ENCODE measurements at places on chromosomes 3 and 15.
A peak's percentile ranks its signal among the peaks of the same experiment; 100 is the strongest.

DNA sequence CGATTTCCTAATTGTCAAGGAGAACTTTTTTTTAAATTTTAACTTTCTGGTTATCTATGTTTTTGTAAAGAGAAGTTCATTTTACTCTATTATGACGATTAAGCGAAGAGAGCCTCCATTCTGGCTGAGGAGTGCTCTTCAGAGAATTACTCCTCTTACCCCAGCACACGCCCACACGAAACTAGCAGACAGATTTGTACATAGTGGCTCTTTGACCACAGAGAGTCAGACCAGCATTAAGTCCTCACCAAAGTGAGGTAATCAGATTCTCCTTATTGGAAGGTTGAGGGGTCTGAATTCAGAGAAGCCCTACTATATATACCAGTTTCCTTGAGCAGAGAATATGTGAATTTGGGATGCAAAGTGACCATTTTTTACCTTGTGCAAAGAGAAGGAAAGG lies 204.8 kb upstream of the TSC22D2 start:
- DNase-seq = no peak

GRCh38 chr3:9224490-9224889 lies 25.0 kb downstream of the SRGAP3 start:
- DNase-seq = no peak

DNA sequence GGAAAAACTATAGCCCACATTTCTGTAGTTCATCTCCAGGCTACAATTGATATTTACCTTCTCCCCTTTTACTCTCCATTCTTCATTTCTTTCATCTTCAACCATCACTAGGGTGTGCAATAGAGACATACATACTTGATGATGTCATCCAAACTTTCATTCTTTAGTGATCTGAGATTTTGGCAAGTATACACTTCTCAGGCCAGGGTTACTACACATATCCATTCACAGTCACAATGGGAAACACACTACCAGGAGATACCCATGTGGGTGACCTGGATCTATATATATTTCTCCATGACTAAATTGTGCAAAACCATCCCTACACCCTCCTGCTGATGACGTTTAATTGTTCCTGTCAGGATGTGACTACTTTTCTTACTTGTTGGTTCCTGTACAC lies 769.5 kb upstream of the DPPA4 start:
- no peak for DNase-seq

DNA sequence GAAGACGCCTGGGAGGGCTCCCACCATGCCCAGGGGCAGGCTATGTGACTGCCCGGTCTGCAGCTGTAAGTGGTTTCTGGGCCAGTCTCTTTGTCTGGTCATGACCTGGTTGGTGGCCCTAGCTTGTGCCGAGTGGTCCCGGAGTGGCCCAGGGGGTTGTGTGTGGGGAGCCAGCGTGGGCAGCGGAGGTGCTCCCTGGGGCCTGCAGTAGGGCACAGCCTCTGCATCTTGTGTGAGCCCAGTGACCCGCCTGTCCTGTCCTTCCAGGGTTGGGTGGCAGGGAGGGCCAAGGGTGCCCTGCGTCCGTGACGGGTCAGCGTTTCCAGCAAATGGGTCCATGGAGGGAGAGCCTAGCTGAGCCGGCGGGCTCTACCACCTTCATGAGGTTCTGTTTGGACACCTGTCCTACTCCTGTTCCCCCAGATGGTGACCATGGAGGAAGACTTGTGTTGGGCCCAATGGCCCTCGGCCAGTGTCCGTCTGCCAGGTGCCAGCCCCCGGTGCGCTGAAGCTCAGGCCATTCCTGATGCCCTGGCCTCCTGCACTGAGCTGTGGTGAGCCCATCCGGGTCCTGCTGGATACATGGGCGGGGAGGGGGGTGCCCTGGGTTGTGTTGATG lies 215.4 kb downstream of the SNRPN start:
- DNase-seq = no peak

- DNase-seq = no peak
Observed at GRCh38 chr3:177760803-177761202, 563.5 kb upstream of the TBL1XR1 start.

- no peak for DNase-seq
Observed at GRCh38 chr3:5312290-5312689, 124.8 kb downstream of the EDEM1 start.

GRCh38 chr15:83014205-83014653 lies 2.8 kb upstream of the C15orf40 start:
- no peak for DNase-seq

DNA sequence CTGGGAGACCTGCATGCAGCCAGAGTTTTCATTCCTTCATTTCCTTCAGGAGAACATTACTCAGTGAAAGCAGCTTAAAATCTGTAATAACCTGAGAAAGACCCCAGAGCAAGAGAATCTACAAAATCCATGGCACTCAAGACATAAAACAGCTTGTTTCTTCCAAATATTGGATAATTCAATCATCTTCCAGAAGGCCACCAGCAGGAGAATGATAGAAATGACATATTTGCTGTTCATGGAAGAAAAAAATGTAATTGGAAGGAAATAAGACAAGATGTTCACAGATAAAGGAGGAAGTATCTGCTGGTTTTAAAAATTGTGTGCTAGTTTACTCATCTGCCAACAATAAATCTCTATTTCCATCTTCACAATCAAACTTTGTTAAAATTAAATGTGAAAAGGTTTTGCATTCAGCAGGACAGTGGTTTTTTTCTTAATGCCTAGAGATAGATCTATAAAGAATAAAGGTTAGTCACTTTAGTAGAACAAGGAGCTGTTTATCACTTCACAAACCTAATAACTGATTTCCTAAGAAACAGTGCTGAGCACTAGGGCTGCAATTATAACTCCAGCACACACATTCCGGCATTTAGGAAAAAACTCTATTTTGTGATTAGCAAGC lies 530.8 kb downstream of the NSUN3 start:
- no peak for DNase-seq

GRCh38 chr15:33154351-33155166 lies 40.0 kb downstream of the FMN1 start:
- DNase-seq = no peak

DNA sequence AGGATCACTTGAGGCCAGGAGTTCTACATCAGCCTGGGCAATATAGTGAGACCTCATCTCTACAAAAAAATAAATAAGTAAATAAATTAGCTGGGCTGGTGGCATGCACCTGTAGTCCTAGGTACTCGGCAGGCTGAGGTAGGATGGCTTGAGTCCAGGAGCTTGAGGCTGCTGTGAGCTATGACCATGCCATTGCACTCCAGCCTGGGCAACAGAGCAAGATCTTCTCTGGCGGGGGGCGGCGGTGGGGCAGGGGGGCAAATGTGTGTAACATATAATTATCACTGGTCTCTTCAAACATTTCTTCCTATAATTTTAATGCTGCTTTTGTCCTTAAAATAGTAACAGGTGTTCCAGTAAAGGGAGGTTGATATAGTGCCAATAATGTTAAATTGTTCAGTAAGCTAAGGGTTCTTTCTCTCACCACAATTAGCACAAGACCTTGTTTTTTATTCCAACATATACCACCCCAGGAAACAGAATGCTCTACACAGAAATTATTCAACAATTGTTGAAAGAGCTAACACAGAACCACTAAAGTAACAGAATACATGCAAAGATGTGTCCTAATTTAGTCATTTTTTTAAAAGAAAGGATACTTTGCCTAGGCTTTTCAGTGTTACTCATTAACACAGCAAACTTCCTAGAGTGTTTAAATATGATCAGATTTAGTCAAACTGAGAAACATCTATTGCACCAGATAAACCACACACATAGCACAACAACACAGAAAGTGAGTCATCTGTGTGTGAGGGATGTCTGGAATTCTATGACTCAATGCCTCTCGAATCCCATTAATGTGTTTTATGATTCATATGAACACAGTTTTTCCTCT lies 29.1 kb downstream of the ANKRD28 start:
- DNase-seq = no peak

GRCh38 chr3:183594636-183595035 lies 39.1 kb upstream of the KLHL6 start:
- DNase-seq = no peak

DNA sequence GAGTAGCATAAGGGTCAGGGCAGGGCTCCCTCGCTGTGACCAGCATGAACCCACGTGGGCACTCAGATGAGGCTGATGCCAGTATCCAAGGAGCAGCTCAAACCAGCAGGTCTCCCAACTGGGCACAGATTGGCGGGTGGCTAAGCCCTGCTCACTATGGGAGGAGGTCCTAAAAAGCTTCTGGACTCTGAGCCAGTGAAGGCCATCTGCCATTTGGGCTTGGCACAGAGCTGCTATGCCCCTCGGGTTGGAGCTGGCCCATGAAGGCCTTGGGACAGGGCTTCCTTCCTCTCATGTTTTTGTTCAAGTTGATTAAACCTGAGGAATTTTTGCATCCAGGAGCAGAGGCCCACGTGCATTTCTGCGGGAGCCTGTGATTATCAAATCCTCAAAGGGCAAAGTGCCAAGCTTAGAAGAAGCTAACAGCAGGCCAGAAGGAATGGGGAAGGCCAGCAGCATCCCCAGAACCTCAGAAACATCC lies 4.3 kb upstream of the STRA6 start:
- no peak for DNase-seq

DNA sequence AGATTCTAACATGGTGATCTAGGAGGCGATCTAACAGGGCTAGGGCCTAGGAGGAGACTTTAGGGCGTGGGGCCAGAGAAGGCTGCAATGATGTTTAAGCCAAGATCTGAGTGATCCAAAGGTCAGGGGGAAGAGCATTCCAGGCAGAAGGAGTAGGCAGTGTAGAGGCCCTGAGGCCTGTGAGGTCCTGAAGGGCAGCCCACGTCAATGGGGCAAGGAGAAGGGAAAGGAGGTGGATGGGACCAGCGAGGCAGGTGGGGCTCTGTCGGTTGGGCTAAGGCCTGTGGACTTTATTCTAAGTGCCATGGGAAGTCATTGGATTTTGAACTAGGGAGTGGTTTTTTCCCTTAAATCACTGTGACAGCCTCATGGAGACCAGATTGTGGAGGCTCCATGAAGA lies 10.2 kb upstream of the DNAH1 start:
- no peak for DNase-seq

DNA sequence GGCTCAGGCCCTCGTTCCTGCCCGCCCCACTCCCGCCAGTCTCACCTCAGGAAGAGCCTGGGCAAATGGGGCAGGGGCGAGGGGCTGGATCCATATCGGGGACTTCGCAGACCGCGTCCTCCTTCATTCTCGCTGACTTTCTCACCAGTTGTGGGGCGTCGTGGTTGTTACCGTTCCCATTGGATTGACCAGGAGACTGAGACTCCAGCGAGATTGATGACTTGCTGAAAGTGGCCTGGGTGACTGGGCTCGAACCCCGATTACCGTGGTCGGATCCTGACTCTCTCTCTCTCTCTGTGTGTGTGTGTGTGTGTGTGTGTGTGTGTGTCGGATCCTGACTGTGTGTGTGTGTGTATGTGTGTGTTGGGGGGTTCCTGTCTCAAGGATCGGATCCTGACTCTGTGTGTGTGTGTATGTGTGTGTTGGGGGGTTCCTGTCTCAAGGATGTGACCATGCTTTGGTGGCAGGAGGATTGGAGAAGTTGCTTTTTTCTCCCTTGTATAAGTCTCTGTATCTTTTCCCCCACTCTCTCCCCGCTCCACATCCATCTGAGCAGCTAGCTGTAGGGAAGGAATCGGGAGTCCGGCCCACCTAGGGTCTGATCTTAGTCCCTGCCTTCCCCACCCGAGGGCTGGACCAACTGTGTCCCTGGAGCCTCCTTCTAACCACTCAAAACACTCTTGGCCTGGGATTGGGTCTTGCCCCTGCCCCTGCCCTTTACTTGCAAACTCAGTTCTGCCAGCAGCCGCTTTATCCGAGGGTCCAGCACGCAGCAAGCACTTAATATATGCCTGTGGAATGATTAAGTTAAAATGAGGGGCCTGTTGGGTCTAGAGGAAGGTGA lies 603 bp downstream of the PLEKHO2 start:
- no peak for DNase-seq

- DNase-seq = no peak
Observed at GRCh38 chr3:166085164-166085856, 248.1 kb upstream of the BCHE start.

DNA sequence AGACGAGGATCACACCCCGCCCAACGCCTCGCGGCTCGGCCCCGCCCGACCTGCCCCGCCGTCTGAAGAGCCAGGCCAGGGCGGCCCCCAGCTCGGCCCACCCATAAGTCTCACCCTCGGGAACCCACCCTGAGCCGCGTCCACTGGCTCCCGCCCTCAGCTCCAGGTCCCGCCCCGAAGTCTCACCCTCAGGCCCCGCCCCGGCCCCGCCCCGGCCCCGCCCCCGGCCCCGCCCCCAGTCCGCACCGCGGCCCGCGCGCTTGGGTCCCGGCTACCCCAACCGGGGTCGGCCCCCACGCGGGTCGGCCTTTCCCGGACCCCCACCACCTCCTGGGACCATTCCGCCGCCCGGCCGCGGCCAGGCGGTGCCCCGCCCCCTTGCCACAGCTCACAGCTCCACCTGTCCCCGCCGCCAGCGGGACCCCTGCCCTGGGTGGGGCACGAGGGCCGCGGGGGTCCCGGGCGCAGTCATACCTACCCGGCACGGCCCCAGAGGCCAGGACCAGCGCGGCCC lies 489 bp downstream of the CSPG5 start:
- DNase-seq = peak; percentile 17

- no peak for DNase-seq
Observed at GRCh38 chr3:126959921-126960603, 22.9 kb upstream of the PLXNA1 start.

GRCh38 chr3:52827866-52828376 lies 2.6 kb downstream of the ITIH4 start:
- DNase-seq = no peak

GRCh38 chr15:89984001-89984400 lies 17.1 kb upstream of the ZNF710 start:
- no peak for DNase-seq

DNA sequence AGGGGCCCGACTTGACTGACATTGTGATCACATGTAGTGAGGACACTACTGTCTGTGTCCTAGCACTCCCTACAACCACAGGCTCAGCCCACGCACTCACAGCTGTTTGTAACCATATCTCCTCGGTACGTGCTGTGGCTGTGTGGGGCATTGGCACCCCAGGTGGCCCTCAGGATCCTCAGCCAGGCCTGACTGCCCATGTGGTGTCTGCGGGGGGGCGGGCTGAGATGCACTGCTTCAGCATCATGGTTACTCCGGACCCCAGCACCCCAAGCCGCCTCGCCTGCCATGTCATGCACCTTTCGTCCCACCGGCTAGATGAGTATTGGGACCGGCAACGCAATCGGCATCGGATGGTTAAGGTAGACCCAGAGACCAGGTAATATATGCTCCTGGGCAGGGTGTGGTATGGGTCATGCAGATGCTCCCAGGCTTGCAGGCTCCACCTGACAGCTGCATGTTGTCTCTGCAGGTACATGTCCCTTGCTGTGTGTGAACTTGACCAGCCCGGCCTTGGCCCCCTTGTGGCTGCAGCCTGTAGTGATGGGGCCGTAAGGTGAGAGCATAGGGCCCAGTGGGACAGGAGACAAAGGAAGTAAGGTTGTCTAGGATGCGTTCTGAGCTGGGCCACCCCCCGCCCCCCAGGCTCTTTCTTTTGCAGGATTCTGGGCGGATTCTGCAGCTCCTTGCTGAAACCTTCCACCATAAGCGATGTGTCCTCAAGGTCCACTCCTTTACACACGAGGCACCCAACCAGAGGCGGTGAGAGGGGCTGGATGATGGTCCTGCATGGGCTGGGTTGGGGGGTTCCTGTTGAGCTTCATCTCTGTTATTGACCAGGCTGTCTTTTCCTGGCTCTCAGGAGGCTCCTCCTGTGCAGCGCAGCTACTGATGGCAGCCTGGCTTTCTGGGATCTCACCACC lies 4.4 kb downstream of the DALRD3 start:
- peak; percentile 42 for DNase-seq

- no peak for DNase-seq
Observed at GRCh38 chr15:64288999-64289398, 67.0 kb downstream of the CSNK1G1 start.

- DNase-seq = no peak
Observed at GRCh38 chr3:70702132-70702531, 389.7 kb upstream of the MDFIC2 start.

All from activated CD4-positive, alpha-beta T cell treated with anti-CD3 and anti-CD28 coated beads, Interleukin-2, amount 50 U/mL, for 4 hours (primary cell).